Stimulated activated CD4-positive, alpha-beta T cell treated with anti-CD3 and anti-CD28 coated beads, Interleukin-2, amount 100 ng/mL, for 48 hours (primary cell): ENCODE measurements at places on chromosomes 3 and 15.

- no peak for DNase-seq
These were observed 29.0 kb upstream of the LCTL start for GRCh38 chr15:66594836-66595235.

GRCh38 chr3:17032407-17033034 is 147.8 kb downstream of the PLCL2 start:
- DNase-seq = no peak

DNA sequence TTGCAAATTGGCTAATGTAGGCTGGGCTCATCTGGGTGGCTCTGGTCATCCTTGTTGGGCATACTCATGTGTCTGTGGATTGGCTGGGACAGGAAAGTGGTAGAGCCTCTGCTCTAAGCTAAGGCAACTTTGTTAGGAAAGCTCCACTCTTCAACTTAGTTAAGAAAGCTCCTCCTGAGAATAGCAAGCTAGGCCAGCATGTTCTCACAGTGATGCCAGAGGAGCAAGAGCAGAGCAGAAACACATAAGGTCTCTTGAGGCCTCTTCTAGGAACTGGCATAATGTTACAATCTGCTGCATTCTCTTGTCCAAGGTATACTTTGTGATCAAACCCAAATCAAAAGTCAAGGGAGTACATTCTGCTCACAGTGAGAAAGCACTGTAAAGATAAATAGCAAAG is 158.6 kb upstream of the RORA start:
- no peak for DNase-seq

DNA sequence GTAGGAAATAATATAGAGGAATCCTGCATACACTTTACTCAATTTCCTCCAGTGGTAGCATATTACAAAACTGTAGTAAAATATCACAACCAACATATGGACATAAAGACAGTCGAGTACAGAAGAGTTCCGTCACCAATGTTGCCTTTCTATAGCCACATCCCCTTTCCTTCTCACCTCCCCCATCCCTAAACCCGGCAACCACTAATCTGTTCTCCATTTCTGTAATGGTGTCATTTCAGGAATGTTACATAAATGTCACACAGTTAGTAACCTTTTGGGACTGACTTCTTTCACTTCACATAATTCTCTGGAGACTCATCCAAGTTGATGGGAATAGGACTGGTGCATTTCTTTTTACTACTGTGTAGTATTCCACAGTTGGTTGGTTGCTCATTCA is 41.4 kb upstream of the ATG7 start:
- DNase-seq = no peak

DNA sequence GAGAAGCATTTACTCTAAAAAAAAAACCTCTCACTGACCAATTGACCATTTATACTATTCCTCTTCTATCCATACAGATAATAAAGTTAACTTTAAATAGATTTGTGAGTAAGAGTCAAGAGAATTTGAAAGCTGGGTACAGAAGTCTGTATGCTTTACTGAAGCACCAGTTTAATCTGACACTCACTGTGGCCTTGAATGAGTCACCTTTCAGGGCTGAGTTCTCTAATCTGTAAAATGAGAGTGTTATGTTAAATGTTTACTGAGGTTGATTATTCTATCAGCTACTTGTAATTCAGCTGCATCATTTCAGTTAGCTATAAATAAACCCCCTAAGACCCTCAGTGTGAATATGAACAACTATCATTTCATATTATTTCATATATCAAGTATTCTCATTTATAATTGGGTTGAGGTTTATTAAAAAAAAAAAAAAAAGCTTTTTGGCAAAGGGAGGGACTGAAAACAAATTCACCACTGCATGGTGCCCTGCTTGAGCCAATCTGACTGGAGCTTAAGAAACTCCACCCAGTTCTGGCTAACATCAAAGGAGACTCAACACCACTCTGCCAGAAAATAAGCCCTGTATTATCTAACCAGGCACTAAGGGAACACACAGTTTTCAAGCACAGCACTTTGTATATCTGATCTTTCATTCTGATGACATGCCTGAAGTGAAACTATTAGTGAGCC is 2.8 kb downstream of the MAP4 start:
- no peak for DNase-seq

- DNase-seq = no peak
These were observed 279.1 kb upstream of the THRB start for GRCh38 chr3:24773798-24774197.

DNA sequence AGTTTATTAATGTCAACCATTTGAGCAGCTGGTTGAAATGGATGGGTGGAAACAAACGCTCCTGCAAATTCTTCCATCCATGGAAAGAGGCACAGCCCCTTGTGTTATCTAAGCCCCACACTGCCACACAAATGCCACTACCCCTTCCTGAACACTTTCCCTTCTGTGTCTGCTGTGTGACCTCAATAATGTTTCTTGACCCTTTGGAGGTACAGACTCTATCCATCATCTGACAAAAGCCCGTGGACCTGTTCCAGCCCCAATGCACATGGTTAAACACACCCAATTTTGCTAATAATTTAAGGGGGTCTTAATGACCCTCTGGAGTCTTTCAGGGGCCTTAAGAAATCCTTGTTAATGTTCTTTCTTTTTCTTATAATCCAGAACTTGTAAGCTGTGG is 482.2 kb upstream of the CFAP20DC start:
- DNase-seq = no peak

DNA sequence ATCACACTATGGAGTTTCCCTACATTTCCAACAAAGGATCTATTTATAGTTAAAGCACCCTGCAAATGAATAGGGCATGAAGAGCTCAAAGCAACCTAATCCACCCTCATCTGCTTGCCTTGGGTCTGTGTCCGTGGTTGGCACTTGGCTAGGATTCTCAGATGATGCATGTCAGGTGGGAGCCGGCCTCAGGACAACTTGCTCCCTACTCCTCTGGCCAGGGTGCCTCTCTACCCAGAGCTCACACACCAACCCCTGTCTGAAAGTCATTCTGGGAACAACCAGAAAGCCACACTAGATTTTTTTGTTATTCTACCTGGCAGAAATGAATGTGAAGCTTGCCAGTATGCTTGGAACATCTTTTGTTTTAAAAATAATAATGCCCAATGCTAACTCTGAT is 13.2 kb downstream of the ARHGEF3 start:
- DNase-seq = no peak

GRCh38 chr3:71045917-71046282 is 537.6 kb downstream of the FOXP1 start:
- DNase-seq = no peak

DNA sequence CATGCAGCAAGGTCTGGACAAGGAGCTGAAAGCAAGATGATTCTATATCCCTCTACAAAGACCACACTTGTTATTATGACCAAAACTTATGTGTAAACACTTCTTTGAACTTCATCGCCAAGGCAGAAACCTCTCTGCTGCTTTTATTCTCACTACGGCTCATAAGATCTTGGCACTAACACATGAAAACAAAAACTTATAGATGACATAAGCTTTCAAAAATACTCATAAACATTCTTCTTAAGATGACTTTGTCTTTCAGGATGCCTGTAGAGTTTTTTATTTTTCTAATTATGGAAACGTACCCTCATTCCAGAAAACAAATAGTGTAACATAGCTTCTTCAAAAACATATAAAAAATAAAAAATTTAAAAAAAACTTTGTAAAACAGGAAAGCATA is 12.5 kb upstream of the C15orf61 start:
- no peak for DNase-seq

GRCh38 chr3:128318275-128318941 is 148.3 kb downstream of the DNAJB8 start:
- no peak for DNase-seq

GRCh38 chr3:4999531-5000184 is 20.4 kb downstream of the BHLHE40 start:
- DNase-seq = no peak

DNA sequence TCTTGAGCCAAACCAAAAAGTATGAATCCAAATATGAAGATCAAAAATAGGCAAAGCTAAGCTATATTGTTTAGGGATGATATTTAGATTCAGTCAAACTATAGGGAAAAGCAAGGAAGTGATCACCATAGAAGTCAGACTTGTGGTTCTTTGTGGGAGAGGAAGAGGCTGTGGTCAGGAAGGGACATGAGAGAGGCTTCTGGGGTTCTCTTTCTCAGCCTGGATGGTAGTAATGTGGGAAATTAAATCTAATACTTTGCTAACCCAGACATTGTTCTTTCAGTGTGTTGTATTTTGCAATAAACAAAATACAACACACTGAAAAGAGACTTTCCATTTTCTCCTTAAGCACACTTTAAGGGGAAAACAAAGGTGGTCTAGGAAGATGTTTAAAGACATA is 3.1 kb downstream of the CX3CR1 start:
- no peak for DNase-seq

GRCh38 chr3:107907996-107908395 is 182.8 kb downstream of the CD47 start:
- no peak for DNase-seq

- no peak for DNase-seq
These were observed at the start of gene ACP3 for GRCh38 chr3:132317229-132317948. Gene ACP3 (plus strand): TSS chr3:132317407. CDS start chr3:132317457, 50 bp downstream.

DNA sequence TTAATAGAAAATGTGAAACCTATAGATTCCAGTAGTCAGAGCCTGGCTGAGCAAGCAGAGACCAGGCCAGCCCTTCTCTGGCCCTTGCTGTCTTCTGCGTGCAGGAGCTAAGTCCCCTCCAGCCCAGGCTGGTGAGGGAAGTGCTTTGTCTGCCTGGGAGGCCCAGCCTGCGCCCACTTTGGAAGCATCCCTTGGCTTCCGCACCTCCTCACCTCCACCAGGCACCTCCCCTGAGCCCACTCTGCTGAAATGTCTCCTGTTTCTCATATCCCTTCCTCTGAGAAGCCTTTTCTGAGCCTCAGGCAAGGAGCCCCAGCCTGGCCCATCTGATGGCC is 45.3 kb downstream of the ALDH1L1 start:
- DNase-seq = no peak

DNA sequence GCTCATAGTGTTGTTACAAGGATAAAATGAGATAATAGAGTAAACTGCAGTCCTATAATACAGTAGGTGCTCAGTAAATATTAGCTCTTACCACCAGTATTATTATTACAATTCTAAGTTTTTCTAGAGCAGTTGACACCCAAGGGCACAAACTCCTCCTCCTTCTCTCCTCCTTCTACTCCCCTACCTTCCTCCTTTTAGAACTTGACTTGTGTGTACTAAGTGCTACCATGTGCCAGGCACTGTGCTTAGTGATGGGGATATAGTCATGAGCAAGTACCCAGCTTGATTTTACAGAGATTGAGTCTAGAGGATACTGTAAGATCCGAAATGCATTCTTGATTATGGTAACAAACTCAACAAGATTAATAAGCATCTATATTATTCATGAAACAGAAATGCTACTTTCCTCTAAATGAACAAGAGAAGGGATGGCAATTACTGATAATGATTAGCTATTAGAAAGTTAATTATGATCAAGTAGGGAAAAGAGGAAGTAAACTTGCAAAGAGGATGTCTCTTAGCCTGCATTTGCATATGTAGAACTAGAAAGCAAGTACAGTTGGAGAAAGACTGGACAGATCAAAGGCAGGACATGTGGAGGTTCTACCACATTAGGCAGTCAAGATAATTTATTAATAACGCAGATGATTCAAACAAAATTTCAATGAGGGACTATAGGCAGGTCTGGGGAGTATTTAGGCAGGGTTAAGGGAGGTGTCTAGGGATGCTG is 72.3 kb downstream of the CLDN11 start:
- no peak for DNase-seq

- DNase-seq = no peak
These were observed 24.8 kb upstream of the NOX5 start for GRCh38 chr15:68989541-68990230.

- no peak for DNase-seq
These were observed 304.9 kb upstream of the POU1F1 start for GRCh38 chr3:87581240-87581639.

DNA sequence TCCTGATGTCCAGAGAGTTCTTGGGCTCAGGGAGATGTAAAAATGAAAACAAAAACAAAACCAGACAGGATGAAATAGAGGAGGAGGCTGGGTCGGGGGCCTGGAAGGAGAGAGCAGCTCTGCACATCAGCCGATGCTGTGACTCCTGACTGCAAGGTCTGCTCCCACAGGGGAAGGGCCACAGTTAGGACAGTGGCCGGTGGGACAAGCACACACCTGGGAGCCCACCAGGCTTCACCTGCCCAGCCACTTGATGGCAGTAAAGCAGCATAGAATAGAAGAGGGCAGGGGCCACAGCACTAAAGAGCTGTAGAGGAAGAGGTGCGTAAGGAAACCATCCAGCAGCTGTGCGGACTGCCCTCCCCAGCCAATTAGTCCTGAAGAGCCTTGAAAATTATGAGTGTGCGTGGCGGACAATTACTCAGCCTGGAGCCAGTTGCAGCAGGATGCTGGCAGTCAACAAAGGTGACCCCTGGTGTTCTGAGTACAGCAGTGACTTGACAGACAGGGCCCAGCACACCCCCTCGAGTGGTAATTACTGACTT is 29.8 kb downstream of the ALS2CL start:
- no peak for DNase-seq

DNA sequence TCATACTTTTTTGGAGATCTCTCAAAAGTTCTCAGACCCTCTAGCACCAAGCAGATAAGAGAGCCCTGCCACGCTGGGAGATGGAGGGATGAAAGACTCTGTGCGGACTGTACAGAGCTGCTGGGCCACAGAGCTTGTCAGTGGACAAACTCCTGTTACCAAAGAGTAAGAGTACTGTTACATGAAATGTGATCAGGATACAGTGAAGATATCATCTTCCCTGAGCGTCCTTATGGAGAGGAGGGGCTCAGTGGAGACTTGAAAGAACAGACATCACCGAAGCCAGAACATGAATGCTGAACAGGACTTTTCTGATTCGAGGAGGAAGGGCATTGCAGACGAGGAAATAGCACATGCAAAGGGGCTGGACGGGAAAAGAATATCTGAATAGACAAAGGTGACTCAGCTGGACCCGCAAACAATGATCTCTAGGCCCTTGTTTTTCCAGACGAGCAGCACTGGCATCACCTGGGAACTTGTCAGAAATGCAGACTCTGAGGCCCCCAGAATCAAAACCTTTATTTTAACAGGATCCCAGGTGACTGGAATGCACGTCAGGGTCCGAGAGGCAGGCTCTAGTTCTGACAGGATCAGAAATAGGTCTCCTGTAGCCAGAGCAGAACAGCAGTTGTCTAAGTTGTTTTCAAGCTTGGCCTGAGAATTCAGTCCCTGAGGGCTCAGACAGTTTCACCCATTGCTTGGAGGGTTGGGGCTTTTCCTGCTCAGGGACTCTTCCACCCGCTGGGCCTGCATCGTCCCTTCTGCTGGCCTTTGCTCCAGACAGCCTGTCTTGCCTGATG is 277.9 kb downstream of the RPLP1 start:
- DNase-seq = no peak

DNA sequence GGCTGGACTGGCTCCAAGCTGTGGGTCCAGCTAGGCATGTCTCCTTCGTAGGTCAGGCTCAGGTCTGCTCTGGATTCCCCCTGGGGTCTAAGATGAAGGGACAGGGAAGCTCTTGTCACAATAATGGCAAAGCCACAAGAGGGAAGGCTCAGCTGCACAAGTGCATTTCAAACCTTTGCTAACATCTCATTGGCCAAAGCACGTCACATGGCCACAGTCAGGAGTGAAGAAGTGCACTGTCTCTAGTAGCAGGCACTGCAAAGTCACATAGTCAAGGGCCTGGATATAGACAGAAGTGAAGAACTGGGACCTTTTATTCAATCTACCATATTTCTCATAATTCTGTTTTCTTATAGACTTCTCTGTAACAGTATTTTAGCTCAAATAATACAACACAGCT is 20.1 kb downstream of the DLEC1 start:
- DNase-seq = no peak

GRCh38 chr15:37814847-37815515 is 119.5 kb upstream of the TMCO5A start:
- no peak for DNase-seq

- no peak for DNase-seq
These were observed 93.2 kb upstream of the MEF2A start for GRCh38 chr15:99472416-99473145.

GRCh38 chr3:20458994-20459716 is 273.1 kb upstream of the SGO1 start:
- no peak for DNase-seq
